ENCODE measurements at places on chromosomes 4 and X.

DNA sequence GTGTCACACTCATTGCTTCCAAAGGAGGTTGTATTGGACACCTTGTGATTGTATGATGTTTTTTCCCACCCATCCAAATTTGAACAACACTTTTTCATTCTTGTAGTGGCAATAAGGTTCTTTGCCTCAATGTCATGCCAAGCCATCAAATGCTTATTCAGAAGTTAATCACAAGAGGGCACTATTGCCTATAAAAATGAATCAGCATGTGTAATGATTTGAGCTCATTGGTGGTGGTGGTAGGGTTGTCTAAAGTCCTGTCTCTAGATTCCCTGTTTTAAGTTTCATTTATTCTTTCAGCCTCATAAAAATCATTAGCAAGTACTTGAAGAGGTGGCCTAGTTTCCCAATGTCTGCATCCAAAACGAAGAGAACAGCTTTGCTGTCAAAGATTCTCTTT is 37.0 kb downstream of the IRS4 start:
- DNase-seq = no peak

DNA sequence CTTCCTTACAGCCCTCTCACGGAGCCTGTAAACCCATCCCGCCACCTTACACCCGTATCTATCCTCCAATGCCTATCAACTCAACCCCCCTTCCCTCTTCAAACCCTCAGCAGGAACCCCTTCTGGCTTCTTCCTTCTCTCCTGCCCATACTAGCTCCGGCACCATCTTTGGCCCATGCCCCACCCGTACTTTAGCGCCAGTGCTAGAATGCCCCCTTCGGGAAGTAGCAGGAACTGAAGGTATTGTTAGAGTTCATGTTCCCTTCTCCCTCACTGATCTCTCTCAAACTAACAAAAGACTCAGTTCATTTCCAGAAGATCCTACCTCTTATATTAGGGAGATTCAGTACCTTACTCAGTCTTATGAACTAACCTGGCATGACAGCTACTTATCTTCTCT is 2.7 kb upstream of the UGT2B15 start:
- no peak for DNase-seq

DNA sequence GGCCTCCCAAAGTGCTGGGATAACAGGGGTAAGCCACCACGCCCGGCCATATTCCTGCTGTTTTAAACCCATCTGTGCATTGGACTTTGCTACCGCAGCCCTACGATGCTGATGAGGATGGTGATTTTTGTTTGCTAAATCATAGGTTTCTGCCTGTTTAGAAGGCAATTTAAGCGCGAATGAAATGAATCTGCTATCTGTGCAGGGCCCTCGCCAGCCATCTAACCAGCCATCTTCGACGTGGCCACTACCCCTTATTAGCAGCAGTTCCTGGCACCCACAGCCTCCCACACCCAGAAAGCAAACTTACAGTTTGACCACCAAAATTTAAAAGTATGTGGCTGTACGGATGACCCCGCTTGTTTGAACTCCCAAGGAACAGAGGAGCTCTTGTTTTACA is 178.5 kb downstream of the SHOX start:
- DNase-seq = no peak

DNA sequence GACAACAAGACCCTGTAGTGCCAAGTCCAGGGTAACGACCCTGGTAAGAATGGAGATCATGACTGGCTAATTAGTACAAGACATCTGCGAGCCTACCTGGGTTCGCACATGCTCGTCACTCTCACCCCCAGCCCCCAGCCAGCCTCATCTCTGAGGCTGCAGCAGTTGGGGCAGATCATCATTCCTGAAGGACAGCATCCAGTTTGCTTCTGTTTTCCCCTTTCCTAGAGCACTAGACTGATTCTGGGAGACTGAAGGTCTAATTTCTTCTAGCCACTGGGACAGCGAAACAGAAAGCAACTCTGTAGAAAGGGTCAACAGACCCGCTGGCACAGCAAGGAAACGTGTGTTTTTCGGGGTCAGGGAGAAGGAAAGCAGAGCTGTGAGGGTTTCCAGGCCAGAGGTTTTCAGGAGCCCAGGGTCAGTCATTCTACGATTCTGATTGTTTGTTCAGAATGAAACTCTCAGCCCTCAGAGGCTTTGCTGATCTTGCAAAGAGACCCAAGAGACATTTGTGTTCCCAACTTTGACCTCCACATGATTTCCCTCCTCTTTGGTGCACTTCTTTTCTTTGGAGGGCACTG is 343.1 kb upstream of the NOCT start:
- no peak for DNase-seq

DNA sequence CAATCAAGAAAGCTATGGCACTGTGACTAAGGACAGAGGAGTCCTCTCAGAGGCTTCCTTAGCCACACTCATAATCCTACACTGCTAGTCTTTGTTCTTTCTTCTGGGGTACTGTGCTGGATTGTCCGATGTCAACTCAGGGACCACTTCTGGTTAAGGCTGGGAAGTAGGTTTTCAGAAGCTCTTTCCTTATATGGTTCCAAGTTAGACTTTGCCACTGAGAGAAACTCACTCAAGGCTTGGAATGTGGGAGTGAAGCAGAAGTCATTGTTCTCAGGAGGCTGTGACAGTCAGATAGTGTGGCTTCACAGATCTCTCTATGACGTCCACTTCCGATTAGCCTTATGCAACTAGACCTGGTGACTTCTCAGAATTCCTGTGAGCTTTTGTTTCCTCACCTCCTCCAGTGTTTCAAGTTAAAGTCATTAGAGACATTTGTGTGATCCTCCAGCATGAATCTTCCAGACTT is 317.3 kb upstream of the F9 start:
- no peak for DNase-seq

DNA sequence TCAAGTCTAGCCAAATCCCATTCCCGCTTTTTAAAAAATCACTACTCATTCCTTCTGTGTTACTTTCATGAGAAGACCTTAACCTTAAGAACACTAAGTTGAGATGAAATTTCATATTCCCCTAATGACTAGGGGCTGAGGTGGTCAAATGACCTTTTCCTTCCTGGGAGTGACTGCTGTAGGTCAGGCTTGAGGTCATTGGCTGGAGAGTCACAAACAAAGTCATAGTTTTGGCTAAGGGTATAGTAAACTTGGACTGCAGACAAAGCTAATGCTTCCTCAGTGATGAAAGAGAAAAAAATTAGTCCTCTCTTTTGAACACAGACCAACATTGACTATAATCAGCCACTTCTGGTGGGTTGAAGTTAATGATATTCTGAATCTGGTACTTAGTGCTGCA is 16.0 kb upstream of the FGF2 start:
- DNase-seq = no peak

GRCh38 chrX:47452112-47452511 is 30.9 kb downstream of the ZNF41 start:
- DNase-seq = no peak

DNA sequence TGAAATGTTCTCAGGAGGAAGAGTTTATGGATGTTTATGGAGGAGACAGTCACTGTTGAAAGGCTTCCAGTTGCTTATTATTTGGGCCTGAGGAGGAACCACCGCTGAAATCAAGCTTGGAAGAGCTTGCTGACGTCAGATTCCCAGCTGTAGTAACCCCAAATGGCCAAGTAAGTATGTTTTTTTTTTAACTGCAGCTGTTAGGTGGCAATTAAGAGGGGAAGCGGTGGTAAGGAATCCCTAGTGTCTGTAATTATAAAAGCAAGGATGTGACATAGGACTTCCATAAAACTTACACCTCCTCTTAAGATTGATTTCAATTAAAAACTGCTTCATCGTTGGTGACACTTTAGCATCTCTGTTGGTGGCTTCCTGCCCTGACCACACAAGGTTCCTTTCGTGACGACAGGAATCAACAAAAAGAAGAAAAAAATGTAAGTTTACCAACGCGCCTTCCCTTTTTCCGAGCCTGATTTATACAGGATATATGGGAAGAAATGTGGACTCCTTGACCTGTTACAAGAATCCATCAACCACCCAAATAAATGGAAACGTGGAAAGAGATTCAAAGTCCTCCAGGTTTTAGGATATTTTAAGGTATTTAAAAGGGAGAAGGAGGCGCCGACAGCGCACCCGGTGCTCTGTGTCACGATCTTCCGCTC is 884 bp downstream of the RELL1 start:
- DNase-seq = peak; percentile 85

DNA sequence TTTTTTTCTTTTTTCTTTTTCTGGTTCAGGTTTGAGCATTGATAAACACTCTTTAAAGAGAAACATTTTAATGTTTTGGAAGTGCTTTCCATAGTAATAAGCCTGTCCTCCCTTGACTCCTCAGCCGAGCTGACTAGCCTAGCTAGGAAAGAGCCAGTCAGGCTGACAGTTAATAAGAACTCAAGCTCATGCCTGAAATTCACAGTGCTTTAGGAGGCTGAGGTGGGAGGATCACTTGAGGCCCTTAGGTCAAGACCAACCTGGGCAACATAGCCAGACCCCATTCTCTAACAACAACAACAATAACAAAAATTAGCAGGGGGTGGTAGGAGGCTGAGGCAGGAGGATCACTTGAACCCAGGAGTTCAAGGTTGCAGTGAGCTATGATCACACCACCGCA is 53.4 kb upstream of the ZCCHC13 start:
- DNase-seq = no peak

DNA sequence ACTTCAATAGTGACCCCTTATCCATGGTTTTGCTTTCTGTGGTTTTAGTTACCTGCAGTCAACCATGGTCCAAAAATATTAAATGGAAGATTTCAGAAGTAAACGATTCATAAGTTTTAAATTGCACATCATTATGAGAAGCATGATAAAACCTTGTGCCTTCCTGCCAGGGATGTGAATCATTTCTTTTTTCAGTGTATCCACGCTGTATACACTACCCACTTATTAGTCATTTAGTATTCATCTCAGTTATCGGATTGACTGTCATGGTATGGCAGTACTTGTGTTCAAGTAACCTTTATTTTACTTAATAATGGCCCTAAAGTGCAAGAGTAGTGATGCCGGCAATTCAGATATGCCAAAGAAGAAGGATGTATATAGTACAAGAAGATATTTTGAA is 37.7 kb upstream of the TASL start:
- DNase-seq = no peak

- no peak for DNase-seq
Observed at GRCh38 chr4:84597450-84597849, 14.5 kb downstream of the CDS1 start.

All from naive thymus-derived CD4-positive, alpha-beta T cell (primary cell).